ENCODE measurements at places on chromosomes 4 and X.

DNA sequence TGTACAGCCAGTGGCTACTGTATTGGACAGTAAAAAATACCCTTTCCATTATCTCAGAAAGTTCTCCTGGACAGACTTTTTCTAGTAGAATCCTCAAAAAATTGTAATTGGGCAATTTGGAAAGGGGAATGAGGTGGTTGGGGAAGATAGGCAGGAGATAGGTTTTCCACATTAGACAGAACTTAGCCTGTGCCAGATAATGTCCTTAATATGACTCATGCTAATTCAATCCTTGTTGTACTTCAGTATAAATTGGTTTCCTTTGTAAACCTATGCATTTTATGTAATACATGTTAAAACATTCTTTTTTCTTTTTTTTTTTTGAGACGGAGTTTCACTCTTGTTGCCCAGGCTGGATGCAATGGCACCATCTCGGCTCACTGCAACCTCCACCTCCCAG is 8.9 kb downstream of the EIF4E start:
- DNase-seq, result no peak

- DNase-seq, result peak; percentile 73
These were observed at the start of gene ACSL1 for GRCh38 chr4:184825896-184826690. TSS of gene ACSL1 (minus strand) at chr4:184825968. CDS start at chr4:184803514, 22,454 bp downstream.

GRCh38 chr4:186304866-186305505 is 39.0 kb downstream of the F11 start:
- DNase-seq, result no peak

DNA sequence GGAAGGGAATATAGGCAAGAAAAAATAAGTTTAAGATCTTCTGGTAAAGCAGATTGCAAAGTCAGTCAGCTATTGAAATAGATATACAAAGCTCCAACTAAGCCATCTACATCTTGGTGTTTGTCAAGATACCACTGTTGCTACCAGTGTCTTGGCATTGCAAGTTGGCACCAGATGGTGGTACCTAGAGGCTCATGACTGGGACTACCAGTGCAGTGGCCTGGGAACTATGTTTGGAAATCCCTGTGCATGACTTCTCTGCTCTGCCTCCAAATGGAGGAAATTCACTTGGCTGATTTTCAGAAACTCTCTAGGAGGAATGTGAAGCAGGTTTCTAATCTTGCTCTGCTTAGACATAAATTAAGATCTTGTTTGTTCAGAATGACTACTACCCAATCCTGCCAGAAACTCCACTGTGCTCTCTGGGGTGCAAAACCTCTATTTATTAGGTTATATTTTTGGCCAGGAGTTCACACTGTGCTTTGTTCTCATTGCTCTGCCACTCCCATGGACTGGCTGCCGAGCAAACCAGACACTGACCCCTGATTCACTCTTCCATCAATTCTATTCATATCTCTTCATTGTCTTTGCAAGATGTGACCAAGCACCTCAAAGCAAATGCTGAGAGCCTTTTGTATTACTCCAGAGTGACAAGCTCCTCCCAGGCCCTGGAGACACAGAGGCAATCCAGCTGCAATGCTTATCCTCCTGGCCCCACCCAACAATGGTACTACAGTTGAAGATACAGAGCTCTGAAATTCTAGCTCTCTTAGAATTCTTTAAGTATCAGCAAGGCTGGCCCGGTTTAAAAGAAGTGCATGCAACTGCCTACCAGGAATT is 272.3 kb upstream of the FGF16 start:
- no peak for DNase-seq

GRCh38 chr4:174248407-174248806 is 35.1 kb downstream of the FBXO8 start:
- DNase-seq, result no peak

- DNase-seq, result no peak
These were observed 24.2 kb downstream of the CASP3 start for GRCh38 chr4:184624972-184625554.

- DNase-seq, result no peak
These were observed 9.7 kb upstream of the SEC24D start for GRCh38 chr4:118845552-118846050.

DNA sequence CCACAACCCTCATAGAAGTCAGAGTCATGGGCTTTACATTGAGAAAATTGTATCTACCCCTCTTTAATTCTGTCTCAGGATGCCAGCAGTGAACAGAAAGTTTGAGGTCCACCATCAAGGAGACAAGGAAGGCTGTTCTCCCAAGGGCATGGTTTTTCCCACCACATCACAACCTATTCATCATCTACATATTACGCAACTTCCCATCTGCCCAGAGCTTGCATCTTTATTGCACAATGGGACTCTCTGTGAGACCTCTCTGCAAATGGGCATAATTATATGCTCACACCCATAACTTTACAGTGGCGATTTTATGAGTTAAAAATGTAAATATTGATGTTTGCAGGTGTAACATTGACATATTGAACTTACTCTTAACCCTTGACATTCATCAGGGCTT is 38.9 kb downstream of the PAGE2 start:
- no peak for DNase-seq

- DNase-seq, result no peak
These were observed 158.3 kb upstream of the KIT start for GRCh38 chr4:54499308-54500074.

Measured in activated gamma-delta T cell treated with Interleukin-2 at 50 U/mL for 16 hours (primary cell).